Activated CD4-positive, alpha-beta memory T cell treated with anti-CD3 and anti-CD28 coated beads for 36 hours (primary cell): ENCODE measurements at places on chromosomes 16 and 17. TPM values are rescaled to one million over a fixed set of nuclear protein-coding genes. Genes with fewer than 3 reads are reported as not detected.

DNA sequence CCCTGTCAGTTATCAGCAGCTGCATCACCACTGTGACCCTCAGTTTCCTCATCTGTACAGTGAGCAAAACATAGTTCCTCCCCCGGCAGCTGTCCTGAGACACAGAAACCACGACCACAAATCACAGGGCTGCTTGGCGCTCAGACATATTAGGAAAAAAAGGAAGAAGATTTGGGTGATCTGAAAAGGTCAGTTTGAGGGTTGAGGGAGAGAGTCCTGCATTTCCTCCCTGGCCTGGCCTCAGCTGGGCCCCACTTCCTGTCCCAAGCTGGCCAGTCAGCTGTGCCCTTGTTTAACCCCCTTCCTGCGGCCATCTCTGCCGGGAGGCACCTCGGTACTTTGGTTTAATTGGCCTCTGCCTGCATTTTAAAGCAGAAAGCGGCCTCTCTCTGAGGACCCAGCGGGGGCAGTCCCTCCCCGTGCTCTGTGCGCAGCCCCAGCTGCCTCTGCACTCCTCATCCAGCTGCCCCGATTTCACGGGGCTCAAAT lies 24.0 kb upstream of the CIBAR2 start:
- H3K4me1 ChIP-seq: no peaks in the 10 kb centered on the region
- no peak overlapping the region for H3K4me3 ChIP-seq

Gene KRTAP1-1
- total RNA-seq: not detected

Gene KCNJ18
- total RNA-seq: not detected

Gene RPRML
- total RNA-seq: not detected

DNA sequence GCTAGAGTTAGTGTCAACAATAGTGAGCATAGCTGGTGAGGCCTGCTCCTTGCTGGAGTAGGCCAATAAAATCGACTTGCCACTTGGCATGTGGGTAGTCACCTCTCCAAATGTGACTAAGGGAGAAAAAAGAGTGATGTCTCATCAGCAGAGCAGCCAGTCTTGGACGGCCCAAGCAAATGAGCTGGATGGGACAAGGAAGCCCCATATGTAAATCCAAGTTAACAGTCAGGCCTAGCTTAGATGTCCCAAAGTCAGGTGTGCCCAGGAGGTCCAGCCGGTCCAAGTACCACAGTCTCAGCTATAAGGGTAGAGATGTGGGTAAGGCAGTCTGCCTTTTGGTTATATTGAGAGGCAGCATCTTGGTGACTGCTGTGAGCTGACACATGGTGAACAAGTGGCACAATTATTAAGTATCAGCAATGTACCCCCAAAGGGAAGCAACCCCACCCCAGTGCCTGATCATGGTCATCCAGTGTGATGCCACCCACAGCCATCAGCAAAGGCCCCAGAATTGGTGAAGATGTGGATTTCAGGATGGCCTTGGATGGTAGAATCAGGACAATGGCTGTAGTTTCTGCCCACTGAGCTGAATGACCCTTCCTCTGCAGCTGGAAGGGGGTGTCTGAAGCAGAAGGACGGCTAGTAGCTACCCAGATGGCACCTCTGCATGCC lies 83.4 kb downstream of the TNFRSF13B start:
- H3K4me1 ChIP-seq: no peaks in the 10 kb centered on the region
- no peaks in the 10 kb centered on the region for H3K36me3 ChIP-seq
- H3K4me3 ChIP-seq: no peak overlapping the region
- H3K27ac ChIP-seq: no peak overlapping the region
- no peak for DNase-seq
- no peaks in the 10 kb centered on the region for H3K27me3 ChIP-seq

DNA sequence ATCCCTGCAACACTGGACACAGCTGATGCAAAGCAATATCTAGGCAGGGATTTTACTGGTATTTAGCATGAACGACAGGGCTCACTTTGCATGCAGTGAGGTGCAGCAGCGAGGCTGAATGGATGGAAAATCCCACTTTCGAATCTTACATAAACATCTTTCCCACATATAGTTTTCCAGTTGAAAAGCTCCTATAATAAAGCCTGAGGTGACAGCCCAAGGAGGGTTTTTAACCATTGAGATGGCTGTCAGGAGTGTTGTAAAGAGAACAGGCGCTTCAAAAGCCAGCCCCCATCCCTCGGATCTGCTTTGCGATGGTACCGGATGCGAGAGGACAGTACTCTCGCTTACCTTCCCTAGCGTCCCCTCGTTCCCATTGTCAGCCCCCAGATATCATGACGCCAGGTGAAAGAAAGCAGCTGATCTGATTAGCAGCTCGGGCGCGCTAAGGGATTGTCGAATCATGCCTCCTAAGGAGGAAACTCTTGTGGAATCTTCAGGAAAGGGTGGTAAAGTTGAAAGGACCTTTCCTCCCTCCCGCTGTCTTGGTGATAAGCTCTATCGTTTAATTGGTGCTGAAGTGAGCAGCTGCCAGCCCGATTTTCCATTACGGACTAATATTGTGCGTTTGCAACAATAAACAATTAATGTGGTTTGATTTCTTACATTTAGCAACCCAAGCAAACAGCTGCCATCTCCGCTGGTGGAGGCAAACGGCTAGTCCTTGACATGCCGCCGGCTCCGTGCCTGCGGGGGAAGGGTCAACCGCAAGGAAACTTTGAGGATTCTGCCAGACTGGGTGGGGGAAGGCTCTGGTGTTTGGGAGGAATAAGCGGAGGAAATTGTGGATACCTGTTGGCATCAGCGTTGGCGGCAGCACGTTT lies 1.8 kb downstream of the CDH8 start:
- H3K27me3 ChIP-seq: peaks cover 11% of the 10 kb centered on the region
- DNase-seq: no peak
- no peak overlapping the region for H3K4me3 ChIP-seq
- H3K27ac ChIP-seq: no peak overlapping the region

- H3K36me3 ChIP-seq: no peaks in the 10 kb centered on the region
- DNase-seq: no peak
- peaks cover 1% of the 10 kb centered on the region for H3K27me3 ChIP-seq
- no peak overlapping the region for H3K27ac ChIP-seq
- no peaks in the 10 kb centered on the region for H3K4me1 ChIP-seq
Measured at GRCh38 chr17:55320594-55321426, 56.0 kb downstream of the HLF start.

Gene NKD1
- 0.67 TPM for total RNA-seq

- no peak overlapping the region for H3K27ac ChIP-seq
- no peaks in the 10 kb centered on the region for H3K36me3 ChIP-seq
- DNase-seq: no peak
- no peaks in the 10 kb centered on the region for H3K4me1 ChIP-seq
- H3K4me3 ChIP-seq: no peak overlapping the region
- peaks cover 19% of the 10 kb centered on the region for H3K27me3 ChIP-seq
Measured at GRCh38 chr17:27906226-27906580, 13.0 kb upstream of the LYRM9 start.

DNA sequence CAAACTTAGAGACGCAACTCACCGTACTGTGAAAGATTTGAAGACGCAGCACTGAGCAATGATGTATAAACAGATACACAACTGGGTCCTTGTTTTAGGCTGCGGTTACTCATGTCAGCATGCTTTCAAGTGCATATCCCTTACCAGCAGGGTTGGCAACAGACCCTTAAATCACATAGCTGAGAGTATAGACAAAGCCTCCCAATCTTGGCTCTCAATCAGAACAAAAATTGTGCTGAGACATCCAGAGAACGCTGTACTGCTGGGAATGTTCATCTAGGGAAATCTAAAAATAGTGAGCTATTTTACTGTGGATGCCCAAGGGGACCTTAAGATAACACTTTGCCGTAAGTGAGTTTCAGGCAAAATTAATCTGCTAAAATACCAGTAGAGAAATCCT lies 84.4 kb upstream of the NUDT7 start:
- H3K27ac ChIP-seq: no peak overlapping the region
- H3K4me1 ChIP-seq: no peaks in the 10 kb centered on the region
